ENCODE measurements at places on chromosomes 12 and 14. TPM values are rescaled to one million over a fixed set of nuclear protein-coding genes. Genes with fewer than 3 reads are reported as not detected.

- DNase-seq: peak; percentile 98
Observed at GRCh38 chr12:57087691-57088353, 1.1 kb upstream of the NAB2 start.

GRCh38 chr14:83870546-83871270 is 1659.2 kb upstream of the FLRT2 start:
- DNase-seq: no peak

- peak; percentile 67 for DNase-seq
Observed at GRCh38 chr12:122837306-122838265, 2.3 kb downstream of the HIP1R start.

GRCh38 chr12:54286042-54287030 is 5.8 kb downstream of the HNRNPA1 start:
- no peak for DNase-seq

HCAR2 gene
- polyA plus RNA-seq: not detected
